ENCODE measurements at places on chromosomes 5 and 9.
A peak's percentile ranks its signal among the peaks of the same experiment; 100 is the strongest.

GRCh38 chr9:94511134-94511954 lies 43.5 kb upstream of the PCAT7 start:
- DNase-seq, result peak; percentile 14

GRCh38 chr9:93119953-93120845 lies 13.9 kb downstream of the NINJ1 start:
- DNase-seq, result no peak

DNA sequence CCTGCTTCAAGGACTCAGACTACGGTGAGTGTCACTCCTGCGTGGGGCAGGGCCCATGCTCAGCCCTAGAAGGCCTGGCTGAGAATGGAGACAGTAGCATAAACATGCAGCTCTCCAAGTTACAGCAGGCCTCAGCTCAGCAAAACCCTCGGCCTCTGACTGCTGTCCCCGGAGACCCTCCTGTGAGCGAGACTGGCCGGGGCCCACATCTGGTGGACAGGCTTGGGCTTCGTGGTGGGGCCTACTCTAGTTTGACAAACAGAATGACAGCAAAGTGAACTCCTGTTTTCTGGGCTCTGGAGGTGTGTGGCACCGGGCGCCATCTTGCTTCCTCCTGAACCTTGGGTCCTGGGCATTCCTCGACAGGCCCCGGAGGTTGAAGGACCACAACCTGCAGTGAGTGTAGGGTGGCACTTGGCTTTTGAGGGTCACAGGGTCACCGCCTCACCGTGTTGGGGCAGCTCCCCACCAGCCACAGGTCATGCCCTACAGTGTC lies 97.5 kb downstream of the PHF2 start:
- no peak for DNase-seq

DNA sequence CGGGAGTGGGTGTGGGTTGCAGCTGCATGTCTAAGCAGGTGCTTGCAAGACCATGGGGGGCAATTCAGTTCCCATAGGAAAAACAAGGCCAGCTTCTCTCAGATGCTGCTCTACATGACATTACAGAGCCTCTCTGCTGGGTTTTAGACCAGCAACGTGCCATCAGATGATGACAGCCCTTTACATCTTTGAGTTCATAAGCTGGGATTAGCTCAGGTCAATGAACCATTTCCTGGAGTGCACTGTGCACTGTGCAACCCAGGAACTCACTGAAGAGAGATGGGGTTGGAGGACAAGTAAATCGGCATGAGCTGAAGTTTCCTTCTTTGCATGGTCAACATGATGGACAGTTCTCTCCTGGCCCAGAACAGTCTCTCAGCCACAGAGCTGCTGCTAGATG lies 160.6 kb downstream of the MARCHF11 start:
- no peak for DNase-seq

GRCh38 chr5:121086671-121087070 lies 622.6 kb downstream of the PRR16 start:
- no peak for DNase-seq

DNA sequence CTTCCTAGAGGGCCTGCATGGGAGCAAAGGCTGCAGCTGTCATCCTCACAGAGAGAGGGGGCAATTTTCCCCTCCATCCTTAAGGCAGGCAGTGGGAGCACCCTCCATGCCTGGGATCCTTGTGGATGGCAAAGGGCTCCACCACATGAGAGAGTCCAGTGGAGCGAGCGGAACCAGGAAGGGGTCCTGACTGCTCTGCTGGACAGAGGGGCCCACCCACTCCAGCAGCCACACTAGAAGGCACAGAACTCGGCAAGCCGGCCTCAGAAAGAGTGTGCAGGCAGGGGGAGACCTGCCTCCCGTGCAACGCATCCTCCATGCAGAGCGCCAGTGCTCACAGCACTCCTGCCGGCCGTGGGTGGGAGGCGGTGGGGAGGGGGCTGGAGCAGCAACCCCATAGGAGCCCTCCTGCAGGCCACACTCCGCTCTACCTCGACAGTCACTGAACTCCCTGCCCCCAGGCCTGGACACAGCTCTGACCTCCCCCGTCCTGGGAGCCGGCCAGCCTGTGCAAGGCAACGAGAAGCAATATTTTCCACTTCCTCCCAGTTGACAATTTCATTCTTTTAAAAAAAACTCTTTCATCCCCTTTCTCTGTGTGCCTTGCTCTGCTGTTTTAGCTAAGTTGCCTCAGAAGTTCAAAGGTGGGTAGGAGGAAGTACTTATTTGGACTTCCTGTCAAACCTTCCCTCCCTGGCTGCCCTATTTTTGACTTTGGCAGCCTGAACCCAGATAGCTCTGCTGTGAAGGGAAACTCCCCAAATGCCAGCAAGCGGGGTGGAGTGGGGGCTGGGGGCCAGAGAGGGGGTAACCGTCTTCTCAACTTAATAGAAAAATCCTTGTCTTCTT lies 5.3 kb upstream of the LCP2 start:
- DNase-seq, result no peak

GRCh38 chr9:120477534-120478001 lies 102.4 kb downstream of the CDK5RAP2 start:
- peak; percentile 52 for DNase-seq

GRCh38 chr5:9604416-9604815 lies 25.7 kb downstream of the TAS2R1 start:
- no peak for DNase-seq

- DNase-seq, result no peak
Measured at GRCh38 chr5:137320056-137321045, 178.8 kb downstream of the SPOCK1 start.

- no peak for DNase-seq
Measured at GRCh38 chr9:132673355-132673754, 3.1 kb downstream of the GTF3C4 start.

DNA sequence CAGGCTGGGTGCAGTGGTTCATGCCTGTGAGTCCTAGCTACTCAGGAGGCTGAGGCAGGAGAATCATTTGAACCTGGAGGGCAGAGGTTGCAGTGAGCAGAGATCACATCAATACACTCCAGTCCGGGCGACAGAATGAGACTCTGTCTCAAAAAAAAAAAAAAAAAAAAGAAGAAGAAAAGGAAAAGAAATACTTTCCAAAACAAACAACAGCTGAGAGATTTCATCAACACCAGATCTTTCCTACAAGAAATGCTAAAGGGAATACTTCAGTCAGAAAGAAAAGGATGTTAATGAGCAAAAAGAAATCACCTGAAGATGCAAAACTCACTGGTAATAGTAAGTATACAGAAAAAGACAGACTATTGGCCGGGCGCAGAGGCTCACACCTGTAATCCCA lies 8.4 kb downstream of the CCIN start:
- no peak for DNase-seq

- no peak for DNase-seq
Measured at GRCh38 chr9:86082870-86083269, 16.5 kb downstream of the GOLM1 start.

DNA sequence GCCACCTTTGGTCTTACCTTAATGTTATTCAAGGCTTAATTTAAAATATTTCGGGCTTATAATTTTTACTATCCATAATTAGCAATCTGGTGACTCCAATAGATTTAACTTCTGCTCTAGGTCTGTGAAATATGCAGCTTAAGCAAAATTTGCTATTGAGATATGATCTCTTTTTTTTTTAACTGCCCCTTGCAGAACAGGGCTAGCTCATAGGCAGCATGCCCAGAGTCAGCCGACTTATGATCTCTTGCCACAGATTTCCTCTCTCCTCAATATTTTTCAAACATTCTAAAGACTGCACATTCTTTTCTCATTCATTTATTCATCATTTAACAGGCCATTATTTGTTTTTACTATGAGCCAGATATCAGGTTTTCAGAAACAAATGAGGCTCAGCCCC lies 4.5 kb downstream of the TTC23L start:
- no peak for DNase-seq

DNA sequence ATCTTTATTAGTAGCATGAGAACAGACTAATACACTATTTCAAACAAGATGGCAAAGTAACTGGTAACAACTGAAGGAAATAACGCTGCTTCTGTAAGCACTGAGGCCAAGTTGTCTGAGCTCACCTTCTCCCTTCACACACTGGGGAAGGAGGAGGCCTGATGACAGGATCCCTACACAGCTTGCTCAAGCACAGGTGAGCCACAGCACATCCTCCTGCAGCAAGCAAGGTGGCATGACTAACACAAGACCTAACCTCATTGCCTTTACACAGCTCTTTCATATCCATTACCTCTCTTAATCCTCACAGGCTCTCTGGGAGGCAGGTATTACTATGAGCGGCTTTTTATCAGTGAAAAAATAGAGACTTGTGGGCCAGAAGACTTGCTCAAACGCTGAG lies 83.3 kb downstream of the ARL15 start:
- DNase-seq, result no peak

GRCh38 chr9:116998305-116998704 lies 311.2 kb downstream of the TRIM32 start:
- DNase-seq, result no peak

DNA sequence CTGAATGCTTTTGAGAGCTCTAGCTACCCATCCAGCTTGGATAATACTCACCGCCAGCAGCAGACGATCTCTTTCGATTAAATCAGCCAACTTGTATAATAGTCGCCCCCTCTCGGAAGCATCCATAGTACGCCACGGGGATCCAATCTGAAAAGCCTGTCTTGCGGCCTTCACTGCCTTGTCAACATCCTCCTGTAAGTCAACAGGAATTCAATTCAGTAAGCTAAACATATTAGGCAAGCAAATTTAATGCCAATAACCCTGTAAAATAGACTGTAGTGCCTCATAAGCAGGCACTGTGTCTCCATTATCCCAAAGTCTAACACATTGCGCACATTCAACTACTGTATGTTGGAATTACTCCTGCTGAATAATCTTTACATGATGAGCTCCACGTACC lies 22.0 kb downstream of the ALDH1A1 start:
- DNase-seq, result no peak

GRCh38 chr9:4620057-4620765 lies 41.9 kb upstream of the PLPP6 start:
- DNase-seq, result no peak

DNA sequence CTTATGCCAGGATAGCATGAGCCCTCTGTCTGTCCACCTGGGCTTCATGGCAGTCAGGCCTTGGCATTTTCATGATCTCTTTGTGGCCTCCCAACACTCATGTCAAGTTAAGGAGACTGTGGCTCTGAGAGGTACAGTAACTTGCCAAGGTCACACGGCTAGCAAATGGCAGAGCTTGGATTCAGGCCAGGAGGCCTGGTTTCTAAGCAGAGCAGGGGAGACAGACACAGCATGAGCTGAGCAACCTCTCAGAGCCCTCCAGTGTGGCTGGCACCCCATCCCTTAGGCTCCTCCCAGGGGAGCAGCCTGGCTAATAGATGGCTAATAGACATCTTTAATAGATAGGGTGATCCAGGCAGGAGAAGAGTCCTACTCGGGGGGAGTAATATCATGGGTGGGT lies 4.1 kb downstream of the SYNPO start:
- no peak for DNase-seq

DNA sequence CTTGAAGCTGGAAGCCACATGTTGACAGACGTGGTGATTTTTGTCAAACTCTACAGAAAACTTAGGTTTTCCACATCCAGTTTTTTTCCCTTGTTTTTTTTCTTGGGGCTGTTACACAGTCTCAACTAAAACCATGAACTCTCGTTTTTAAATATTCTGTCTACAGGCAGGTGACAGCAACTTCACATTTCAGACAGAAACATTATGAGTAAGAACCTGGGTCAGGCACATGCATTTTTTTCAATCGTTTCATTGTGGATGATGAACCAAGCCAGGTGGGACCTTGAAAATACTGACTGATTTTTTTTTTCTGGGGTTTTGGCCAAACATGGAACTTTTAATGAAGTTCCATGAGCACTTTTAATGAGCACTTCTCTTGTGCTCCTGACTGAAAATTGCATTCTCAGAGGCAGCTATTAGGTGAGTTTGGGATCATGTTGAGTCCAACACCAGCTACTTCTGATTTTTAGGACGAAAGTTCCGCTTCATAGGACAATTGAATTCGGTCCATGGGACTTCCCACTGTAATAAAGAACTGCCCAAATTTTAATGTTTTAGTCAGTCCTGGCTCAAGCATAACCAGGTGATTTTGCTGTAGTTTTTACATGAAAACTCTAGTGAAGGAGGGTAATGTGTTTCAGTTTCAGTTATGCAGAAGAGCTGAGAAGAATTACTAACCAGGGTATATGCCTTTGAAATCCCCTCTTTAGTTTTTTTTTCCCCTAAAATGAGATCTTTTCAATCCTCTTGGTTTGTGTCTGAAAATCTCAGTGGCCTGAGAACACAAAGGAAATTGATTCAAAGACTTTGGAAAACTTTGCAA lies 93.2 kb upstream of the ADAMTS16 start:
- DNase-seq, result no peak

DNA sequence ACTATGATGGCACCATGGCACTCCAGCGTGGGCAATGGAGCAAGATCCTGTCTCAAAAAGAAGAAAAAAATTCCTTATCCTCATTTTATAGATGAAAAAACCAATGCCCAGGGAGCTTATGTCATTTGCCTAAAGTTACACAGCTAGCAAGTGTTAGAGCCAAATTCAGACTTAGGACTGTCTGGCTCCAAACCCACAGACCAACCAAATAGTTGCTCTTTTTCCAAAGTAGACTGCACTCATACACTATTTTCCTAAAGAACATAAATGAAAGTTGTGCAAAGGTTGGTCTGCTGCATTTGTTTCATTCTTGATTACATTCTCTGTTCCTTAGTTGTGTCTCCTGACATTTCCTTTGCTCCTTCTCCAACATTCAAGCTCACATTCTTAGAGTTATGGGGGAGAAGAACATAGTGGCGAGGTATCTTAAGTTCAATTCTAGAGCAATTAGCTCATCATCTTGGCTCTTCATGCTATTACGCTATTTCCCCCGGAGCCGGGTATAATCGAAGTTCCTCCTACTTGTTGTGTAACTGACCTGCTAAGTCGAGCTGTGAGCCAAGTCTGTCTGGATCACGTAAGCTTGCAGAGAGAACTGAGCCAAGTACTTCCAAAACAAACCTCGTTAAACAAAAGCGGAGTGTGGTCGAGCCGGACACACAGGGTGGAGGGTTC lies 138.3 kb downstream of the RFK start:
- DNase-seq, result no peak

- DNase-seq, result no peak
Measured at GRCh38 chr9:129916707-129917106, 81.4 kb downstream of the USP20 start.

- DNase-seq, result no peak
Measured at GRCh38 chr9:137688725-137689124, 69.9 kb downstream of the EHMT1 start.

GRCh38 chr9:136777359-136777758 lies 13.0 kb upstream of the LCN15 start:
- DNase-seq, result no peak
